ENCODE measurements at places on chromosomes 5 and 9.

DNA sequence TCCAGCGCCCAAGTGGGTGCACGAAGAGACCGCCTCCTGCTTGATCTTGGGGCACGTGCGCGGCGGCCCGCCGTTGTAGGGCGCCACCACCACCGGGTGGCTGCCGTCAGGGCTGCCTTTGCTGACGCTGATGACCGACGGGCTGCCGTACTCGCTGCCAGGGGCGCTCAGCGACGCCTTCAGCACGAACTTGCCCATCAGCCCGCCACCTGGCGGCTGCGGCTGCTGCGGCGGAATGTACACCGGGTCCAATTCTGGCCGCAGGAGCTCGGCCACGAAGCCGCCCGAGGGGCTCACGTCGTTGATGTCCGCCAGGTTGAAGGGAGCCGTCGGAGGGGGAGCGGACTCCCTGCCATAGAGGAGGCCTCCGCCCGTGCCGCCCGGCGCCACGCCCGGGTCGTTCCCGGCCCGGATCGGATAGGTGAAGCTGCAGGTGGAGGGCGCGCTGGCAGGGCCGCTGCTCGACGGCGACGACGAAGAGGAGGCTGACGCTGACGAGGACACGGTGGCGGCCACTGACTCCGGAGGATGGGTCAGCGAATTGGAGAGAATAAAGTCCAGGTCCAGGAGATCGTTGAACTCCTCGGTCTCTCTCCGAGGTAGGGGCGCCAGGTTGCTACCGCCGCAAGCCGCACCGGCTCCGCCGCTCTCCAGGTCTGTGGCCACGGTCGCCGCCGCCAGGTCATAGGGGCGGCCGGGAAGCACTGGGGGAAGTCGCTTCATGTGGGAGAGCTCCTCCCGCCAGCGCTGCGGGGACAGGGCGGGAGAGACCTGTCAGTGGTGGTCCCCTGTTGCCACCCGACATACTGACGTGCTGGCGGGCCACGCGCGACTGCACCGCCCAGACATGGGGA lies 1.8 kb downstream of the KLF4 start:
- no peak for DNase-seq

- DNase-seq = no peak
These were observed 37.3 kb downstream of the MED27 start for GRCh38 chr9:132042324-132042723.

DNA sequence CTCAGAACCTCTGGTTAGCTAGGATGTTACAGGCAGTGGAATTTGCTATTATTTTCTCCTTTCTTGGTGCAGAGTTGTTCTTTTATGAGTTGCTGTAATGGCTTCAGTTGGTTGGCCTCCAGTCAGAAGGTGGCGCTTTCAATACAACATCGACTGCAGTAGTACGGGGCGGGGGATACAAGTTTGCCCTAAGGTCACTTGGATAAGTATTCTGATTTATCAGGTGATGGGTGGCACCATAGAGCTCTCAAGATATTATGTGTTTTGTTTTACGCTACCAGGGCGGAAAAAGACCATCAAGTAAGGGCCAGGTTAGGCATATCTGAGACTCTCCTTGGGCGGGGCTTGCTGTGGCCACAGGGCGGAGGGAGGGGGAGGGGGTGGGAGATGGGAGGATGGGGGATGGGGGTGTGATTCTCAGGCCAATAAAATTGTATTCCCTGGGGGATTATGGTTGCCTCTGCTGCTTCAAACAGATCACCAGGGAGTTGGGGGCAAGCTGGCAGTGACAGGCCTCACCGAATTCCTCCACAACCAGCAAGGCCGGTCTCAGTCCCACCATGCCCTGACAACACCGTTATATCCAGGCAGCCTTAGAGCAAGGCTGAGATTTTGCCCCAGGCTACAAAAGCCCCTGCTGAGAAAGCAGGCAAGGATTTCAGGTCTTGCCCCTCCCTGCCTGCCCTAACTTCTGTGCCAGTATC lies 15.9 kb upstream of the RNF38 start:
- DNase-seq = no peak

GRCh38 chr5:93153461-93153860 lies 427.6 kb downstream of the NR2F1-AS1 start:
- no peak for DNase-seq

DNA sequence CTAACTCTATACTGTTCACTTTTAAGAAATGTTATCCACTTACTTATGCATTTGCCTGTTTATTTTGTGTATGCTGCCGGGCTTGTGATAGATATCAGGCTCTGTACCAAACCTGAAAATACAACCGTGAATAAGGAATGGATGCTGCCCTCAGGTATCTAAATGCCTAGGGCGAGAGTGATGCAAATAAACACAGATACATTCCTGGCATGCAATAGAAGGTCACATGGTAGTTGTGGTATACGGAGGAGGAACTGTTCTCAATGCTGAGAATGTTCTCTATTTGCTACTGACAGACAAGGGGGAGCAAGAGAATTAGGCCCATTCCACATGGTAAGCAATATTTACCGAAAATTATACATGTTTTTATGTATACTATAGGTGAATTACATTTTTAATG lies 227.8 kb downstream of the ICE1 start:
- no peak for DNase-seq

DNA sequence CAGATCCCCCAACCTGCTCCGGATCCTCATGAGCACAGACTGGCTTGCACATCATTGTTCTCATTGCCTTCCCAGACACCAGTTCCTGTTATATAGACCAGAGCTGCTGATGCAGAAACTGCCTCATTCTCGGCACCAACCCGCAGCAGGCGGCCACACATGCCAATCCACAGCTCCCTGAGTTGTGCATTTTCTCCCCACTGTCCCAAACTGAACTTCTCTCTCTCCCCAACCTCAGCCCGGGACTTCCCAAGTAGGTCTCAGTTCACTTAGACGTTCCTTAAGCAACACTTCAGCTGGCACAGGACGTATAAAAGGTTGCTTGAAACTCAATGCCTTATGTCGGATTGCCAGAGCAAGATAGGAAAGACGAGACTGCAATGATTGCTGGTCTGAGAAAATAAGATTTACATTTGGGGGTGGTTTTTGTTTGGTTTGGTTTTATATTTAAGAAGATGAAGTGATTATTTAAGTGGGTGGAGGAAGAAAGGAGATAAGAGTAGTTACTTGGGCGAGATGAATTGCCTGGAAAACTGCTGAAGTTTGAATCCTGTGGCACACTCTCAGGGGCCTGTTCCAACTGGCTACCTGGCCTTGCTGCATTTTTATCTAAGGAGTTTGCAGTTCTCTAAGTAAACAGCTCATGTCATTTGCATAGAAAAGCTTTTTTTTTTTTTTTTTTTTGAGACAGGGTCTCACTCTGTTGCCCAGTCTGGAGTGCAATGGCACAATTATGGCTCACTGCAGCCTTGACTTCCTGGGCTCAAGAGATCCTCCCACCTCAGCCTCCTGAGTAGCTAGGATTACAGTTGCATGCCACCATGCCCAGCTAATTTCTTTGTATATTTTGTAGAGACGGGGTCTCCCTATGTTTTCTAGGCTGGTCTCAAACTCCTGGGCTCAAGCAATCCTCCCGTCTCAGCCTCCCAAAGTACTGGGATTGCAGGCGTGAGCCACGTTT lies 155.4 kb downstream of the GOLPH3 start:
- DNase-seq = no peak

DNA sequence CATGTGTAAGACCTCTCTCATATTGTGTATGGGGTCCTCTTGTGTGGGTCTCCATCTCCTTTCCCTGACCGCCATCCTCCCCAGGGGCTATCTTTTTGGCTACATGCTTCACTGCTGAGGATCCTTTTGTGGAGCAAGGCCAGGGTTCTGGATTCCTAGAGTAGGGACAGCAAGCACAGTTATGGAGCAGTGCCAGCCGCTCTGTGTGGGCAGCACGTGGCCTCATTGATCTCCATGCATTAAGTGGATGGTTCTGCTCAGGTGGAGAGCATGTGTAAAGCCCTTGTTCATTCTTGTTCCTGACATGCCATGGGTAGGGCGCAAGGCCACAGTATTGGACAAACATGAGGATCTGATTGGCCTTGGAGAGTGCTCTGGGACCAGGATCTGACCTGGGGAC lies 8.9 kb downstream of the PHF2 start:
- no peak for DNase-seq

DNA sequence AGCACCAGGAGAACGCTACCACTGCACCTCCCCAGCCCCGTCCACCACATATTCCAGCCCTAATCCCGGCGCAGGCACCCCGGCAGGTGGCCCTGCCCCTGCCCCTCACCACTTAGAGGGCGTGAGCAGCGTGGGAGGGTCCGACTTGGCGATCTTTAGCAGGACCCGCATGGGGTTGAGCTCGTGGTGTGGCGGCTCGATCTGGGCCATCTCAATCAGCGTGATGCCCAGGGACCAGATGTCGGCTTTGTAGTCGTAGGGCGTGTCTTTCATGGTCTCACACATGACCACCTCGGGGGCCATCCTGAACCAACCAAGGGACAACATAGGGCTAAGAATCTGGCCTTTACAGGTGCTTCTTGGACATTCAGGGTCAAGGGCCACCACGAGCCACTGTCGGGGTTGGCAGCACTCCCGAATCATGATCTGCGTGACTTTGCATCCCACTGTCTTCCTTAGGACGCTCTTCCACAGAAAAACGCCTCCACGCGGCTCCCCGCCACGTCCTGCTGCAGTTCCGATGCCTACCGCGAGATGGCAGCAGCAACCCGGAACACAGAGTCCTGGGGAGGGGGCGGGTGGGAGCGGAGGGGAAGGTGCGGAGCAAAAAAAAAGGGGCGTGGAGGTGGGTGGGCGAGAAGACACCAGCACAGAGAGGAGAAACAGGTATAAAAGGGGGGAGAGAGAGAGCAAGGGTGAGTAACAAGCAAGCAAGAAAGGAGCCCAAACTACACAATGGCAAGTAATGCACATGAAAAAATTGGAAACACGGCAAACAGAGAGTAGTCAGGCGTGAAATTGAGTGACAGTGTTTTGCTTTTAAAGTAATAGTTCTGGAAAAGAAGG lies 81.3 kb downstream of the STK10 start:
- DNase-seq = peak; percentile 50

GRCh38 chr5:69138766-69139165 lies 28.2 kb upstream of the CCNB1 start:
- DNase-seq = no peak

GRCh38 chr5:62011089-62011664 lies 294.8 kb upstream of the KIF2A start:
- no peak for DNase-seq

DNA sequence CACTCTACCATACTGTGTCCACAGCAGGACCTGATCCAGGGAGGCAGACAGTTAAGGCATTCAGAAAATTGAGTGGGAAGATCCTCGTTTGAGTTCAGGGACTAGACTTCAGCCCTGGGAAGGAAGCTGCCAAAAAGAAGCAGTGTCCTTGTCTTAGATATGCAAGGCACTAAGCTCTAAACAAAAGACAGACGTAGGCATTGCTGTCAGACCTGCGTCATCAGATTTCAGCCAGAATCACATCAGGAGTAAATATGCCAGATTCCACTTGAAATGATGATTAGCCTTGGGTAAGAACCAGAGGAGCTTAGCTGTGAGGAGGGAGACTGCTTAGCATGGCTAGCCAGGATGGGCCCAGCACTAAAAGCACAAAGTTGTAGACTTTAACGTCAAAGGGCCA lies 56.7 kb downstream of the MAMDC2 start:
- DNase-seq = no peak

- no peak for DNase-seq
These were observed 28.5 kb upstream of the IL17B start for GRCh38 chr5:149407323-149408251.

GRCh38 chr5:60519372-60519771 lies 180.6 kb downstream of the DEPDC1B start:
- no peak for DNase-seq

- DNase-seq = no peak
These were observed 163.8 kb downstream of the TMEM38B start for GRCh38 chr9:105858006-105858690.

DNA sequence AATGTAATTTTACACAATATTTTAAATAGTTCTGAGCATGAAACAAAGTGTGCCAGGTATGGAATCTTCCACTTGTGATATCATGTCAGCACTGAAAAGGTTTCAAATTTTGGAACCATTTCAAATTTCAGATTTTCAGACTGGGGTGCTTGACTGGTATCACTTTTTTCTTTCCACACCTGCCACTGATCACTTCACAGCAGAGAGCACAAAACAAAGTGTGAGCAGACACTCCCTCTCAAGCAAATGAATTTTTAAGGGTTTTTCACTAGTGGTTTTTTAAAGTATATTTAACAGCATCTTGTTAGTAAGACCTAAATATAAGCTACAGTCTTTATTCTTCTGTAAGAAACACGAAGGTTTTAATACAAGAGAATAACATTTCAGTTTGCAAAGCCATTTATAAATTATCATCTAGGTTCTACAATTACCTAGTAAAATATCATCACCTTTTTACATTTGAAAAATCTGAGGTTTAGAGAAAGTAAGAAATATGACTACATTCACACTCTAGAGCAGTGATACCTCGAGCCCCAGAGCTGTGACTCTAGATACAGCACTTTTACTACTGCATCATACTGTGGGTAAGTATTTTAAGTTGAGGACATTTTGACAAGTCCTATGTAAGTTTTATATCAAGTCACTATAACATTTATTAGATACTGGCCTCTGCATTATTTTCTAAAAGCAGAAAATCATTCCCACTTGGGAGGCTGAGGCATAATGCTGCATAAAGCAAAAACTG lies 14.6 kb downstream of the GOLPH3 start:
- DNase-seq = no peak
